ENCODE measurements at places on chromosomes 6 and 20.

GRCh38 chr20:48797850-48798747 lies 29.7 kb downstream of the PREX1 start:
- no peak for DNase-seq

DNA sequence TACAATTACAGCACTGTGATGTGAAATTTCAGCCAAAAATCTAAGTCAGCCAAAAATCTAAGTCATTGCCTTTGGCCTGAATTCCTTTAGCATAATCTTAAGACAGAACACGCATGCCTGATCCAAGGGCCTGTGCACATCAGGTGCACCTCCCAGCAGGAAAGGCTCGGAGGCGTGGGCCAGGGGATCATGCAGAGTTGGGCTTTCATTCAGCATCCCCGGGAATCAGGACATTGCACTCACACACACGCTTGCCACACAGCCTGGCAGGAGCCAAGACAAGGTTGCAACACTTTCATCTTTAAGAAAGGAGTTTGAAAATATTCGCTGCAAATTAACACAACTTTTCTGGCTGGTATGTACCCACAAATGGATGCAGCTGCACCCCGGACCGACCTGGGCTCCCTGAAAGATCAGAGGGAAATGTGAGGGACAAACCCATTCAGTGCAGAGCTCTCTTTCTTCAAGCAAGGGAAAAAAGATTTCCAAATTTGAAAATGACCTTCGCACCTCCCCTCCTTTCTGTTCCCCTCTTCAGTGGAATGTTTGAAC lies 48.8 kb downstream of the ERMARD start:
- DNase-seq = no peak

DNA sequence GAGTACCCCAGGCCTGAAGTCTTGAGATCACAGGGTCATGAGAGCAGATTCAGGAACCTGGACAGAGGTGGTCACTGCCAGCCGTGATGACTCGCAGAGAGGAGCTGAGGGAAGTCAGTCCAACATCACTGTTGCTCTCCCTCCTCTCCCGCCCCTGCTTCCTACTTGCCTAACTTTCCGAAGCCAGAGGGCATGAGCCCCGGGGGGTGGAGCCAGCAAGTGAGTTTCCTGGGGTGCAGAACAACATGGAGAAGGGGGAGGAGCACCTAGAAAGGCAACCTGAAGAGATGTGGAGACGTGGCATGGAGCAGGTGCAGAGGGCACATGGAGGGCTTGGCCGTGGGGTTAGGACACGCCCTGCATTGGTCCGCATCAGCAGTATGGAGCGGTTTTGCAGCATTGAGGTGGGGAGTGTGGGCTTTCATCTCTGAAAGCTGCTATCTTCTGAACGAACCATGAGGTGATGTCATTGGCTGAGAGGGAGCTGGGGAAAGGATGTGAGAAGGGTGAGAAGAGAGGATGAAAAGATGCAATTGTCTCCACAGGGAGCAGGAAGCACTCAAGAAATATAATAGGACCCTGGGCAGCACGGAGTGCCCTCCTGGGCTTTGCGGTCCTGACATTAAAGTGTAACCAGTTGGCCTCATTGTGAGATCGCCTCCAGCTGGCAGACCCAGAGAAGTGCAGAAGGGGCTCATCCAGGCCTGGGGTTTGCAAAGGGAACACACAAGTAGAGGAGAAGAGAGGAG lies 25.0 kb downstream of the GDAP1L1 start:
- no peak for DNase-seq

GRCh38 chr6:113886512-113886911 lies 29.4 kb downstream of the MARCKS start:
- no peak for DNase-seq

DNA sequence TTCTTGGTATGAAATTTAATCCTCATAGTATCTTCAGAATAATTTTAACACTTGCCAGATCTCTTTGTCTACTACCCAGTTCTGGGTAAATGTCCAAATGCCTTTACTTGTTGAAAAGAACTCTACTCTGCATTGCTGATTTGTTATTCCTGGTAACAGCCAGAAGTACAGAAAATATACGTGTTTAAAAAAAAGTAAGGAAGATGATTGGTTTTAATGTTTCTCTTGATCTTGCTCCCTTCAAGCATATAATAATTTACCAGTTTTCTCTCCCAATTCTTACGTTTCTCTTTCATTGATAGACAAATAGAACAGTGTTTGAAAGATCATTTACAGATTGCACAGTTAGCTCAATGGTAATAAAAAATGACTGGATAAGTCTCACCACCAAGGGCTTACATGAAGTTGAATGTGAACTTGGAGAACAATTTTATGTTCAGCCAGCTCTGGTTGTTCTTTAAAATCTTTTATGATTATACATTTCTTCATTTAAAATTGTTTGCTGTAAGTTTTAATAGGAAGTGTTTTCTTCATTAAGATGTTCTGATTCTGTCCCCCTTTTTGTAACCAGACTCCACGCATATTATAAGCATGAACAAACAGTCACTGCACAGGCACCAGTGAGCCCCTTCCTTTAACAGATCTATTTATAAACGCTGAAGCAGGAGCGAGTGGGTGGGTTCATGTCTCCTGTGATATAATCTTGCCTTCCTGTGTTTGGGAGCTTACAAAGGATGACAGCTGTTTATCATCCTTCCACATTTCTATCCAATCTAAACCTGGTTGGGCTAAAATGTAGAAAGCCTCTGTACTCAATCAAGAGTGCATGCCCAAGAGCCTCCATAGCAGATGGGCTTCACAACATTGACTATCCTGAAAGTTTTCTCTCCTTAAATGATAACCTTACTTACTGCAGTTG lies 299.5 kb downstream of the PRL start:
- DNase-seq = no peak

DNA sequence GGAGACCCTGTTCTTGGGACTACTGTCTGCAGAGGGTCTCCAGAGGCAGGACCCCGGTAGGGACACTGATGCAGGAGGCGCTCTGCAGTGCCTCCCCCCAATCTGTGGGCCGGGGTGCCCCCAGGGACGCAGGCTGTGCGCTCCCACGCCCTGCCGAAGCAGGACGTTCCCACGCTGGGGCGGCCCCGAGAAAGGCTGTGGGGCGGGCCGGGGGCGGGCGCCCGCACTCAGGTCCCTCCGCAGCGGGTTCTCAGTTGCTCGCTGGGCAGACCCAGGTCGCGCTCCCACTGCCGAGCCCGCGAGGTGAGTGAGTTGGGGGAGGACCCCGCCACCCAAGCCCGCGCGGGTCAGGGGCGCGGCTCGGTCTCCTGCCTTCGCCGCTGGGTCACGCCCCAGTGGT lies at the start of gene COX4I2:
Gene COX4I2 (plus strand): TSS at position 253 of the 400 bp plus-strand sequence. CDS start 1,106 bp downstream, outside the sequence.
- DNase-seq = no peak

GRCh38 chr6:9657994-9658393 lies 756.9 kb downstream of the TFAP2A start:
- no peak for DNase-seq

GRCh38 chr20:19275630-19276071 lies 63.2 kb downstream of the SLC24A3 start:
- no peak for DNase-seq

GRCh38 chr6:4550227-4550597 lies 226.0 kb upstream of the CDYL start:
- no peak for DNase-seq
